ENCODE measurements at places on chromosomes 5 and 9.

- DNase-seq: no peak
Measured at GRCh38 chr5:136242611-136243010, 49.6 kb upstream of the SMIM32 start.

DNA sequence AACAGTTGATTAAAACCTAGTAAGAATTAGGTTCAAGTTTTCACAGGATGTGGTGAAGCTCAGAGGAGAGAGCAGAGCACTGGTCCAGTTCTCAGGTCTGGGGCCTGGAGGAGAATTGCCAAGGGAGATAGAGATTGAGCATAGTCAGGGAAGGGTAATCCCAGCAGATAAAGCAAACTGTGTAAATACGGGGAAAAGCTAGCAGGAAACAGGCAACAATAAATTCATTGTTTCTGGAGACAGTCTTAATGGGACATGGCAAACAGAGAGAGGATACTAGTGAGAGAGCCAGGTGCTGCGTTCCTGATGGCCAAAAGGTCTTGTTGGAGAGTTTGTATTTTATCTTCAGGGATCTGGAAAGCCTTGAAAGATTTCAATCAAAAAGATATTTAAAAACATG lies 333.0 kb downstream of the PDE4D start:
- no peak for DNase-seq

DNA sequence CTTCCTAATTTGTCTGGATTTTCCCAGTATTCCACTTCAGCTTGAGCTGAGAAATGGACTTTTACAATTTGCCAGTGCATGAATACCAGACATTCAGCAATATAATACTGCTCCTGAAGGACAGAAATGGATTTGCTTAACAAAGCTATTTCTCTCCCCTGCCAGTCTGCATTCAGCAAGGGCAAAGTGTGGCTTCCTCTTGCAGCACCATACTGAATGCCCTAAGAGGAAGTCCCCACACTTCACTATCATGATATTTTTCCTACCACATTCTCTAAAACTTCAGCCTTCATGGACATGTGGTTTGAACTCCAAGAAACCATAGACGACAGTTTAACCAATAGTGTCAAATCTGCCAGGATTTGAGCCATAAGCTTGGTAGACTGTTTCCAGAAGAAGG lies 19.8 kb upstream of the TLE4 start:
- DNase-seq: peak; percentile 33

DNA sequence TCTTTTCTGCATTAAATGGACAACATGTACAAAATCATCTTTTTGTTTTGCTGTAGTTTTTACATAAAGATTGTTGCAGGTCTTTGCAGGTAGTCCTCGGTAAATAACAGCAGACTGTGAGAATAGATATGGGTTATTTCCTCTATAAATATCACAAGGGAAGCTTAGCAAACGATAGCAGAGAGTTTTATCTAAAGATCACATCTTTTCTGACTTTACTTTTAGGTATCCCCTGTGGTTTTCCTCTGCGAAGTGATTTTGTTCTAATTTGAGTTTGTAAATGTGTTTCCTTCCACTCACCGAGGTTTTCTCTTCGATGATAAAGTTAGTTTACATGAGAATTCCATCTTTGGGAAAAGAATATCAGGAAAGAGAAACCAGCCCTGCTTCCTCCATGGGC lies 109.6 kb downstream of the EGFLAM start:
- DNase-seq: no peak

DNA sequence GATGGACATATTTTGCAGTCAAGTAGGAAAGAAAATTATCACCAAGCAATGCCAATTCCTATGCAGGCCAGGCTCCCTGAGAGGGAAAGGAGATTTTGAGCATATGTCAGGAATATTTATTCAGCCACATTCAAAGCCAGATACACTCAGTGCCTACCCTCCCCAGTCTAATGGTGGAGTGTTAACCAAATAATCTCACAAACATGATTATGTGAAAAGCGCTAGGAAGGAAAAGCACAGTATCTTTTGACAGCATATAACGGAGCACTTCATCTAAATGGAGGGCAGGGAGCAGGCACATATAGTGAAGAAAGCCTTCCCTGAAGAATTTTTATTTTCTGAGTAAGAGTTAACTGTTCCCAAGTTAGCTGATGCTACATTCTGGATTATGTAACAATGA lies 80.3 kb upstream of the SLC30A5 start:
- no peak for DNase-seq

GRCh38 chr5:465591-466403 lies 22.8 kb downstream of the EXOC3 start:
- no peak for DNase-seq

GRCh38 chr5:10406651-10407050 lies 35.0 kb upstream of the ROPN1L start:
- DNase-seq: no peak

- DNase-seq: no peak
Measured at GRCh38 chr5:157714596-157714864, 16.7 kb upstream of the THG1L start.

- no peak for DNase-seq
Measured at GRCh38 chr9:98533132-98533531, 175.6 kb downstream of the GABBR2 start.

DNA sequence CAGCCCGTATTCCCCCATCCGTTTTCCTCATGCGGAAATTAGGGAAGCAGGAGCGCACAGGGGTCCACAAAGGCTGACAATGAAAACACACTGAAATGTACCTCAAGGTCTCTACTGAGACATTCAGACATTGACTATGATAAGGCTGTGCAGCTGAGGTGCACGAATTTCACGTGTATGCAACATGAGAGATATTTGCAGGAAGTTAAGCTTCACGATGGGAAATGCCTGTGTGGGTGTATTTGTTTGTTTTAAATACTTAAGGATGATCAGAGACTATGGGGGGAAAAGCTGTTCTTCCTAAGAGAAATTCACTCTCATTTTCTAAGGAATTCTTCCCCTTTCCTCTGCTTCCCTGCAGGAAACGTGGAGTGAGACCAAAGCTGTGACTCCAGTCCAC lies 2.6 kb upstream of the SPATA31E1 start:
- DNase-seq: no peak

- DNase-seq: no peak
Measured at GRCh38 chr5:31172881-31173280, 20.6 kb upstream of the CDH6 start.

DNA sequence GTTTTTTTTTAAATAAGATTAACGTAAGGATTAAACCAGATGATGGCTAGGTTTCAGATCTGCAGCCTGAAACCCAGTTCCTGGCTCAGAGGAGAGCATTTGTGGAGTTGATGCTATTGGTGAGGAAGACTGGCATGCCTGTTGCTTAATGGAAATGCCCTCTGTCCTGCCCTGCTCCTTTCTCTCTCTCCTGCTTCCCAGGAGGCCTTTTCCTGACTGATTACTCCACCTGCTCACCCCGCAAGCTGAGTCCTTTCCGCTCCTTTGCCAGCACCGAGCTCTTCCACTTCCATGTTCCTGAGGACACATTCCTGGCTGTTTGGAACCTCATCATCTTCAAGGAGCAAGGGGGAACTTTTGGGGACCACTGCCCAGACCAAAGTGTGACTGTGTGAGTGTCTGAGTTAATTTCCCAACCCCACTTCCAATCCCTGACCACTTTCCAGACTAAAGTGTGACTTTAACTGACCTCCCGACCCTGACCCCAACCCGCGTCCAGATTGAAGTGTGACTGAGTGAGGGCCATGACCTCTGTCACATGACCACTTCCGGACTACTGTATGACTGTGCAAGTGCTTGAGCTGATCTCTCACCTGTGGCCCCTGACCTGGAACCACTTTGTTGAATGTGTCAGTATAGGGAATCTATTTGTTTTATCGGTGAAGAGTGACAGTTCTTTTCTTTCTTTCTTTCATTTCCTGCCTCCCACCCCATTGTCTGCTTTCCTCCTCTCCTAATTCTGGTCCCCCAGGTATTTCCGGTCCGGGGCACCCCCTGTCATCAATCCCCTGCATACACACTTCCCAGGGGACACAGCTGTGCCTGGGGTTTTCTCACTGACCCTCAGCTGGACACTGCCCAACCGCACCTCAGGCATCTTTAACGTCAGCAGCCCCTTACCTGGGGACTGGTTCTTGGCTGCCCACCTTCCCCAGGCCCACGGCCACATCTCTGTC lies 5.5 kb downstream of the TMEM8B start:
- no peak for DNase-seq

- no peak for DNase-seq
Measured at GRCh38 chr9:105390871-105391270, 57.0 kb upstream of the FSD1L start.
